Left ventricle myocardium superior (tissue), 1 donor: ENCODE measurements at places on chromosomes 5 and 9. TPM values are rescaled to one million over a fixed set of nuclear protein-coding genes. Genes with fewer than 3 reads are reported as not detected.

Gene HK3
- total RNA-seq, result 3.7 TPM

- no peak for DNase-seq
Measured at GRCh38 chr9:137756045-137756744, 121.4 kb upstream of the CACNA1B start.

Gene MAT2B
- total RNA-seq, result 62.5 TPM

GRCh38 chr5:12885018-12885417 lies 980.8 kb upstream of the CTNND2 start:
- no peak for DNase-seq
